ENCODE measurements at places on chromosomes 4 and X.

GRCh38 chr4:145513020-145513621 is 31.5 kb downstream of the SMAD1 start:
- DNase-seq = no peak

- no peak for DNase-seq
These were observed 49.1 kb downstream of the DHRSX start for GRCh38 chrX:2451501-2452316.

GRCh38 chrX:80808881-80809411 is 731 bp downstream of the BRWD3 start:
- peak; percentile 4 for DNase-seq

DNA sequence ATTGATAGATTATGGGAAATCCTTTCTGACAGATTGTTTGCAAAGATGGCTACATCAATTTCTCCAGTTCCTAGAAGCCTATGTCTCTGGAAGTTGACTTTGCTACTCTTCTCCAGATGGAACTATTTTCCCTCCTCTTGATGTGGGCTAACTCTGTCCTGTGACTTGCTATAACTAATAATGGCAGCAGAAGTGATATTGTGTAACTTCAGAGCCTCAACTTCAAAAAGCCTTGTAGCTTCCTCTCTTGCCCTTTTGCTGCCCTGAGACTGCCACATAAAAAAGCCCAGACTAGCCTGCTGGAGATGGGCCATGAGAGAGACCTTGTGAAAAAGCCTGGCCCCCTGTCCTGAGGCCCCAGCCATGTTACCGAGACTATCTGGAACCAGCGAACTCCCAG is 210.7 kb upstream of the SLC7A11 start:
- no peak for DNase-seq

DNA sequence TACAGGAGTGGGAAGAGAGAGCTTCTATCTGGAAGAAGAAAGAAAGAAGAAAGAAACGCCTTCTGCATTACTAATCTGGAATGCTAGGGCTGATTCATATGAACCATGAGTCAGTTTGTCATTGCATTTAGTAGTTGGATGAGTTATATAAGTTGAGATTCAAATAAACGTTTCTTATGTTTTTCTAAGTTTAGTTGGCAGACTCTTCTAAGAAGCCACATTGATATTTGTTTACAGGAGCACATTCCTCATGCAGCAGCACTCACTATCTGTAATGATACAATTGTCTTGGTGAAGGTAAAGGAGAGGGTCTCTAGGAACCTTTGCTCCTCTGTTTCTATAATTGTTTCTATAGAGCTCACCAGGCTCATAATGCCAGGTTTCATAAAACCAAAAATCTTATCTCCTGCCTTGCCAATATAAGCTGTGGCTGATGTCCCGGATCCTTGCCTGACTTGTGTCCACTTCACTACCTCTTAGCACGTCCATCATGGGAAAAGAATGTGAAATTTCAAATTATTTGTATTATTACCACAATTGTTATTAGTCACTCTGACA is 39.5 kb downstream of the HOPX start:
- DNase-seq = no peak

DNA sequence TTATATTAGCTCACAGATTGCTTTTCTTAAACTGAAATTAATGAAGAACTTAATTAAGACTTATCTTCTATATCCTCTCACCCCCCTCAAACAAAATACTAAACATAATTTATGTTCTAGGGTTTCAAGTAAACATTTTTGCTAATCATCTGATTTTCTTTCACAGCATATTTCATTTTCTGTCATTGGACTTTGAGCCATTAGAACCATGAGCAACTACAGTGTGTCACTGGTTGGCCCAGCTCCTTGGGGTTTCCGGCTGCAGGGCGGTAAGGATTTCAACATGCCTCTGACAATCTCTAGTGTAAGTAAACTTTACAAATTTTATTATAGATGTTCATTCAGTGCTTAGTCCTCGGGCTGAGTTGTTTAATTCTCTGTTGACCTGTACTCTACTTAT is 3.3 kb downstream of the PDLIM5 start:
- no peak for DNase-seq

DNA sequence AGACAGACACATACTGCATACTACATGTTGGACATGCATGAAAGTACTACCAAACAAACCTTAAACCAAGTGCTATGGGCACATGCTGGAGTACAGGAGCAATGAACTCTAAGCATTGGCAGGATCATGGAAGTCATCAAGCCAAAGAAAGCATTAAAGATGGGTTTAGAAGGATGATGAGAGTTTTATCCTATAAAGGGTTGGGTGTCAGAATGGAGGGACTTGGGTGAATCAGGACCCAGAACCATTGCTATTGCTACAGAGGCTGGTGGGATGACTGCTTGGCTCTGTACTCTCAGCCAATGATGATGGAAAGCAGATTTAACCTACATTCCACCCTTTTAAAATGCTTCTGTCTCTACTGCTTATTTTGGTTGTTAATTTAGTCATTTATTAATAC is 233.9 kb upstream of the EDA2R start:
- DNase-seq = no peak

- DNase-seq = no peak
These were observed 100.4 kb downstream of the IRF2 start for GRCh38 chr4:184373886-184374405.

DNA sequence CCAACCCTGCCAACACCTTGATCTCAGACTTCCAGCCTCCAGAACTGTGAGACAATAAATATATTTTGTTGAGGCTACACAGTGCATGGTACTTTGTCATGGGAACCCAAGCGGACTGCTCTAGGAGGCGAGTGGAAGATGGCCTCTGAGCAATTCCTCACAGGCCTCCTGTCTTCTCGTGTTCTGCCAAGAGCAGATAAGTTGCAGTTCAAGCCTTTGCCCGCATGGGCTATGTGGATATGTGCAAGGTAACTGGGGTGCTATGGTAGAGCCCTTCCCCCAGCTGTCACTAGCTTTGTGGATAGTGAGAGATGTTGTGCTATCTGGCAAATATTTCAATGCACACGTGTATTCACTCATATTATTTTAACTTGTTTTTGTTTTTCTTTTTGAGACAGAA is 156.0 kb upstream of the BCOR start:
- no peak for DNase-seq

DNA sequence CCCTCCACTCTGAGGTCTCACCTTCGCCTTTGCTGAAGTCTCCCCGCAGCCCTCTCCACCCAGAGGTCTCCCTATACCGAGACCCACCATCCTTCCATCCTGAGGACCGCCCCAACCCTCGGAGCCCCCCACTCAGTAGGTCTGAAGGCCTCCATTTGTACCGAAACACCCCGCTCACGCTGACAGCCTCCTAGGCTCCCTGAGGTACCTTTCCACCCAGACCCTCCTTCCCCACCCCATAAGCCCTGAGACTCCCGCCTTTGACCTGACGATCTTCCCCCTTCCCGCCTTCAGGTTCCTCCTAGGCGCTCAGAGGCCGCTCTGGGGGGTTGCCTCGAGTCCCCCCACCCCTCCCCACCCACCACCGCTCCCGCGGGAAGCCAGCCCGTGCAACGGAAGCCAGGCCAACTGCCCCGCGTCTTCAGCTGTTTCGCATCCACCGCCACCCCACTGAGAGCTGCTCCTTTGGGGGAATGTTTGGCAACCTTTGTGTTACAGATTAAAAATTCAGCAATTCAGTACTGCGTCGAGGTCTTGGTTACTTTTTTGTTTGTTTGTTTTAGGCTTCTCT is 5.0 kb downstream of the SOD3 start:
- DNase-seq = no peak

DNA sequence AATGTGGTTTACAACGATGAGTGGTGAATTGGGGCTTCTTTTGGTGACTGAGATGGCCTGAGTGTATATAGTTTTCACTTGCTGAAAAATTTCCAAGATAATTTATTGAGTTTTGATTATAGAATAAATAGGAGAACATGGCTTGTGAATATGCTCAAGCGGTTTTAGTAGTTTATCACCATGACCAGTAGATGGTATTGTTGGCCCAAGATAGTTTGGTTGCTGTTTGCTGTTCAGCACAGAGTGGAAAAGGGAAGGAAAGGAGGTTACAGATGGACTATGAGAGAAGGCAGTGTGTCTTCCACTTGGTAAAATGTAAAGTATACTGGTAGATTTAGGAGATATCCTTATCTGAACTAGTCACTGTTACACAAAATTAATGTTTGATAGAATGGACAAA is 55.8 kb upstream of the POU4F2 start:
- no peak for DNase-seq

DNA sequence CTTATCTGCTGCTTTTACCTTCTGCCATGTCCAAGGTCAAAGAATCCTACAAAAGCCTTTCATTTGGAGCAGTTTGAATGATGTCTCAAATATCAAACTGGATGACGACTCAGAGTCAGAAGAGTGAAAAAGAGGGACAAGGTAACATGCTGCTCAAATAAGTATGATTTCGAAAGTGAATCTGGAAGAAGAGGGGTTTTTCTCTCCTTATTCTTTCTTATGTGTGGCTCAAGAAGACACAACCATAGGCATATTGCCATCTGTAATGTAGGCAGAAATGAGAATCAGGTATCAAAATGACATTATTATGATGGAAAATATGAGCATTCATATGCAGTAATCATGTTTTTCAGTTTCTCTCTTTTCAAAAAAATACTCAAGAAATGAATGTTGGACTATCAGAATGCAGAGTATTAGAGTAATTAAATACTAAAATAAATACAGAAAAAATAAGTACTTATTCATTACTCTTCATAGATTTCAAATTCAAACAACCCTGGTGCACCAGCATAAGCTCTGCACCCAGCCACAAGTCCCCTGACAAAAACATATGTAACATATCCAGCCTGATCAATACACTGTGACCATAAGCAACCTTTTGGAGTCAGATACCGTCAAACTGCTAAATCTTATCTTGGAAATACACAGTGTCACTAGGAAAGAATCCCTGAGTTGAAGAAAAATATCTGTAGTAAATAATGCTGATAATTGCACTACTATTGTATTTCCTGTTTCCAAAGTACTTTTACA is 468.6 kb downstream of the INPP4B start:
- no peak for DNase-seq

DNA sequence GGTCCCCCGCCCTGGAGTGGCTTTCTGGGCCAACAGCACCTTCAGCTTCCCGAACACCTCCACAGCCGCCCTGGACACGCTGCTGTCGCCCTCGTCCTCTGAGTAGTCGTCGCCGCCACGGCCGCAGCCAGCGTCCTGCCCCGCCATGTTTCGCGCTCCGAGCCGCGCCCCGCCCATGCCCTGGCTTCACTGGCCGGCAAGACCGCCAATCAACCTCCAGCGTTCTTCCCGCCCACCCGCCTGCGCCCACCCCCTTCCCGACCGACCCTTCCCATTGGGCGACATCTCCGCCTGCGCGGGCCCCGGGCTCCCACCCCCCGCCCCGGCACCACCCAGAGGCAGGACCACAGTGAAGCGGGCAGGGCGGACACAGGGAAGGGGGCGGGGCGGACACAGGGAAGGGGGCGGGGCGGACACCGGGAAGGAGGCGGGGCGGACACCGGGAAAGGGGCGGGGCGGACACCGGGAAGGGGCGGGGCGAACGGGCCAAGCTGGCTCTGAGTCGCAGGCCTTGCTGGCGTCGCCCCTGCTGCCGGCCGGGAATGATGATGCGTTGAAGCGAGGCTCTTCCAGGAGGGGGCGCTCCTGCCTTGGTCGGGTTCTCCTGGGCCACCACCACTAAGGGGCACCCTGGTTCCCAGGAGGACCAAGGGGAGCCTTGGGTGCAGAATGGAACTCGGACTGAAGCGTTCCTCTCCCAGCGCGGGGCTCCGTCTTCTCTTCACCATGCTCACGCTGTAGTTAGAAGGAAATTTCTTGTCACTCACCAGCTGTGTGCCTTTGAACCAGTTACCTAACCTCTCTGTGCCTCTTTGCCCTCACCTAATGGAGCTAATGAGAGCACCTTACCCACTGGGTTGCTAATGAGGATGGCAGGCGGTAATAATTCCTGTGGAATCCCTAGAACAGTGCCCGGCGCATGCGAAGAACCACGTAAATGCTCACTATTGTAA is at the start of gene HAUS7:
HAUS7 (minus strand) TSS at position 166 of the 953 bp plus-strand sequence; CDS start at position 147, 19 bp downstream.
- peak; percentile 84 for DNase-seq

GRCh38 chr4:72555377-72555831 is 13.6 kb downstream of the ADAMTS3 start:
- DNase-seq = no peak

GRCh38 chrX:155745792-155746191 is 133.0 kb upstream of the TMLHE start:
- no peak for DNase-seq

- no peak for DNase-seq
These were observed 28.6 kb upstream of the TAF9B start for GRCh38 chrX:78168065-78168464.

GRCh38 chr4:186724058-186724863 is 605 bp upstream of the FAT1 start:
- DNase-seq = no peak

GRCh38 chrX:54043541-54044125 is 640 bp downstream of the PHF8 start:
- peak; percentile 14 for DNase-seq

GRCh38 chr4:85700362-85700761 is 225.4 kb downstream of the ARHGAP24 start:
- no peak for DNase-seq

DNA sequence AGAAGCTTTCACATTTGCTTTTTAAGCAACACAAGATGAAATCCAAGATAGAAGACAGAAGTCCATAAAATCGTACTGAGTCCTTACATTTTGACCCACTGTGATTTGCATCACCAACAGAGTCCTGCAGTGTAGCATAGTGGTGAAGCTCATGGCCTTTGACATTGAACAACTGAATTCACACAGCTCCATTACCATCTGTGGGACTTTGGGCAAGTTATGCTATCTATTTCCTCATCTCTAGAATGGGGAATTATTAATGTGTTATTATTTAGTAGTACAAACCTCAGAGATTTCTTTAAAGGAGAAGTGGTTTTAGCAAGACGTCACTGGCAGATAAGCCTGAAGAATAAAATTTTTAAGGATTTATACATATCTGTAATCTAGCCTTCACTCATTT is 10.7 kb downstream of the GPRIN3 start:
- no peak for DNase-seq

DNA sequence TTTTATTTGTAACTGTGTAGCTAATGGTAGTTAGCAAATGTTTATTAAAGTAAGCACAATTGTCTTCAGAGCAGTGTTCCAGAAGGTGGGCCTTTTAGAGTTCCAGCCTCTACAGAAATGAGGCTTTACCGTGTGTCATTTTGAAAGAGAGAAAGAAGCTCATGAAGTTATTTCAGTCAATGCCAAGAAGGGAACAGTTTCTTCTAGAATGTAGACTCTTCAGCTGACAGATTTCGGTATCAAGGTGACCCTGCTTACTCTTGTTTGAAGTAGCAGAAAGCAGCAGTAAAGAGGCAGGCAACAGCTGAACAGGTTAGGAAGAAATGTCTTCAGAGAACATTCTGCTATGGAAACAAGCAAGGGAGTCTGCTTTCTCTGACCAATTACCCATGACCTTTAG is 93.6 kb downstream of the TASL start:
- DNase-seq = no peak

GRCh38 chr4:13876131-13876530 is 248.6 kb upstream of the BOD1L1 start:
- no peak for DNase-seq

GRCh38 chr4:109953556-109953955 is 40.9 kb downstream of the EGF start:
- DNase-seq = no peak

GRCh38 chrX:43525901-43526610 is 130.0 kb upstream of the MAOA start:
- DNase-seq = no peak

Data from activated CD4-positive, CD25-positive, alpha-beta regulatory T cell (primary cell).